ENCODE measurements at places on chromosomes 7 and 10.

DNA sequence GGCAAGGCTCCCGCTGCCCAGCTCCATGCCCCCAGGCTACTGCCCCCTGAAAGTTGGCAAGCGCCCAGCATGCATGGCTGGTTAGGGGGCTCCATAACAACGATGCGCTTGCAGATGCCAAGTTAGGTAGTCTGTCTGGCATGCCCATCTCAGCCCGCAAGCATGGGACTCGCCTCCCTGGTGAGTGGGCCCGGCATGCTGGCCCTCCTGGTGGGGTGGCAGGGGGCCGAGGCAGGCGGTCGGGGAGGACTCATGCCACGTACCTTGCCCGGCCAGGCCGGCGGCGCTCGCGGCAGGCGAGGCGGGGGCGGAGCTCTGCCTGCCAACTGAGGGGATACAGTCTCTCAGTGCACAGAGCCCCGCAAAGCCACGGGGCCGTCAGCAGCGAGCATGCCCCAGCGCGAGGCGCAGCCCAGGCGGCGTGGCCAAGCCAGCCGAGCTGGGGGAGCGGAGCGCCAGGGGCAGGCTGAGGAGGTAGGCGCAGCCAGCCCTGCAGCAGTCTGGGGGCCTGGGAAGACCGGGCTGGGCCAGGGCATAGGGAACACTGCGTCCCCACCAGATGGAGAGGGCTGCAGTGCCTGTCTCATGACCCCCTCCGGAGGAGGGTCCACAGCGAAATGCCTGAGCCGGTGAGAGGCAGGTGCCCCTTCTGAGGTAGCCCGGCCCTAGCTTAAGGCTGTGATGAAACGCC lies 28.0 kb upstream of the NDST2 start:
- DNase-seq: no peak

DNA sequence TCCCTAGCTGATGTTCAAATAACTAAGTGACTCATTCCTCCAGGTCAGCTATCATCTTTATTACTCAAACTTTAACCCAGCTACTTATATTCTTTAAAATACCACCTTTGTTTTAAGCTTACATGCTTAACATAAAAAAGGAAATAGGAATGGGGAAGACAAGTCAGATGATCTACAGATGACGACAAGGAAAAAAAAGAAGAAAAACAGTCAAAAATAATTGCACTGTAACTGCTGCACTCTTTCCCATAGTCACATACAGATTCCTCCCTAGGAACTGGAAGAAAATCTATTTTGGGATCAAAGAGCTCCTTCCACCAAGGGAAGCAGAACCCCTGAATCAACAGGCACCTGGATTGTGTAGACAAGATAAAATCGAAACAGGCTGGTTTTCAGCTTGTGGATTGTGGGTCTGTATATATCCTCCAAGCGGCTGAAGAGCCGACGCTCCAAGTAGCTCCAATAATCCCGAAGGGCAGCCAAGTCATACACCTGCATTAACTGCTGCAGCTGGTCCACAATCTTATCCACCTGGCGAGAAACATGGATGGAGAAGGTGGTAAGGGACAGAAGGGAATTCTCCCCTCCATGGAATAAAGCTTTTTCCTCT lies 2.0 kb downstream of the WDR91 start:
- DNase-seq: no peak

DNA sequence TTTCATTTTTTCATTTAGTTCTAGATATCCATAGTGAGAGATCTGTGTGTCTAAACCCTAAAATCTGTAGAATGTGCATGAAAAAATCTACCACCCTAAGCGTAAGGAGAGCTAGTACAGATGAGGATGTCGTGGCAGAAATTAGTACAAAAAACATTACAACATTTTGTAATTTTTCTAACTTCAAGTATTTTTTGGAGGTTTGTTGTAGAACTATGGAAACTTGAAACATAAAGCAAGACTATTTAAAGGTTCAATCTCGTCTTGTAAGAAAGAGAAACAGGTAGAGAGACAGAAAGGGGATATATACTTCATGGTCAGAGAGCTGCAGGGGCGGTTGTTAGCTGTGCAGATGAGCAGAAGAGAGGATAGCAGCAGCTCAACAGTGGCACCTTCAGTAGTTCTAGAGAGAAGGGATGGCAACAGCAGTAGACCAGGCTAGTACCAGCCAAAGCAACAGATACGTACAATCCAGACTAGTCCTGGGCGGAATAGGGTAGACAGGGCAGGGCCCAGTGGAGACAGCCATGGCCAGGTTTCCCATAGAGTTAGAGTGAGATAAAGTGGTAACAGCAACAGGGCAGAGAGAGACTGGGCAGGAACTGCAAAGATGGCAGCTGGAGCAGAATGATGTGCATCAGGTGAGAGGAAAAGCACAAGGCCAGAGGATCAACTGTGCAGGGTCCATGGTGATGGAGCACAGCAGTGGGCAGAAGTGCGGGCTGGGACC lies 145.2 kb downstream of the FRMD4A start:
- DNase-seq: peak; percentile 60

DNA sequence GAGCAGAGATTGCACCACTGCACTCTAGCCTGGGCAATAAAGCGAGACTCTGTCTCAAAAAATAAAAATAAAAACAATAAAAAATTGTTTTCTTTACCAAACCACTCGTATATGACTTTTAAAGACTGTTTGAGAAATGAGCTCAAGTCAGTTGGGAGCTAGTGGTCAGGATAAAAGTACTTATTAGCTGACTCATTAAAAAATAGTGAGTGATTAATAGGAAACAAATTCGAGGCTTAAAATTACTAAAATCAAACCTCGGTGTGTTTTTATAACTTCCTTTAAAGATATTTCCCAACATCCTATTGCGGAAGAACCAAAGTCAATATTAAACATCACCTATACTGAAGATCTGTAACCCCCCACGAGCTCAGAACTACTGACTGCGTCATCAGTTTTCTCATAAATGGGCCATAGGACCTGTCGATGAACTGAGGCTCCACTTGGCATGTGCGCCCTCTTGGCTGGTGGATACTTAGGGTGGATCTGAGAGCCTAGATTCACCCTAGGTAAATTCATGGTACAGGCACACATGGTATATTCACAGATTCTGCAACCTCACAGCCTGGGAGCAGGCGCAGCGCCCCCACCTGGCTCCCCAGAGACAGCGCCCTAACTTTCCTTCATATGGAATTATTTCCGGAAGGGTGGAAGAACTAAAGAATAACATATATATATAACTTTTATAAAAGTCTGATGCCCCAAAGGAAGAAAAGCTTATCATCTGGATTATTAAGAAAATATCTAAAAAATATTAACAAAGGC lies 9.2 kb downstream of the MKI67 start:
- no peak for DNase-seq

DNA sequence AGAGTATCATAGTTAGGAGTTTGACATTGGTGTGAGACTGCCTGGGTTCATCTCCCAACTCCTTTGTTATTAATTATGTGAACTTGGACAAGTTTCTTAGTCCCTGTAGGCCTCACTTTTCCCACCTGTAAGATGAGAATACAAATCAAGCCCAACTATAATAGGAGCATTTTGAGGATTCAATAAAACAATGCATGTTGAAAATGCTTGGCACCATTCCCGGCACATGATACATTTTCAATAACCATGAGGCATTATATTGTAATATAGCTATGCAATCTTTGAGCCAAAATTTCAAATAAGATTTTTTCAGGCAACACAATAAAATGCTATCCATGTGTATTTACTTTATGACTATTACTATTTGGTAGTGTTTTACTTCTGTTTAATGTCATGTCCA lies 229.0 kb upstream of the SP4 start:
- DNase-seq: no peak

GRCh38 chr10:87860816-87861403 lies 2.4 kb downstream of the KLLN start:
- DNase-seq: no peak

DNA sequence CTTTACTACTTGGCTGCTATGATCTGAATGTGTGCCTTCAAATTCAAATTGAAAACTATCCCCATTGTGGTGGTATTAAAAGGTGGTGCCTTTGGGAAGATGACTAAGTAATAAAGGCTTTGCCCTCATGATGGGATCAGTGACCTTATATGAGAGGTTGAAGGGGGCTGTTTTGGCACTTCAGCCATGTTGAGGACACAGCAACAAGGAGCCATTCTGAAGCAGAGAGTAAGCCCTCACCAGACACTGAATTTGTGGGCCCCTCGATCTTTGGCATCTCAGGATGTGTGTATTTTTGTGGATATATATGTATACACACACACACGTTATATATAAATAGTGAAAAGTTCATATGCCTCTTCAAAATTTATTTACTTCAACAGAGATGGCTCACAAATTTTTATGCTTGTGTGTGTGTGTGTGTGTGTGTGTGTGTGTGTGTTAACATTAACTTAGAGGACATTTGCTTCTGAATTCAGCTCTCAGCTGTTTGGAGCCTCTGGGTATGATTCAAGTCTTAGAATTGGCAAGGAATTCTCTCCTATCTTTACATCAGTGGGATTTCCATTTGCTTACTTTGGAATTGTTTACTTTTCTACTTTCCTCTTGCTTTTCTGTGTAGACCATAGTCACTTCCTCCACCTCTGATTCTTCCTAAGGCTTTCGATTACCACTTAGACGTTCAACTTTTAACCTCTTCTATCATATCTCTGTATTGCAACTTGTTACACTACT lies 66.6 kb downstream of the MAGI2 start:
- no peak for DNase-seq

- no peak for DNase-seq
Observed at GRCh38 chr7:155644971-155645509, 579 bp downstream of the RBM33 start.

DNA sequence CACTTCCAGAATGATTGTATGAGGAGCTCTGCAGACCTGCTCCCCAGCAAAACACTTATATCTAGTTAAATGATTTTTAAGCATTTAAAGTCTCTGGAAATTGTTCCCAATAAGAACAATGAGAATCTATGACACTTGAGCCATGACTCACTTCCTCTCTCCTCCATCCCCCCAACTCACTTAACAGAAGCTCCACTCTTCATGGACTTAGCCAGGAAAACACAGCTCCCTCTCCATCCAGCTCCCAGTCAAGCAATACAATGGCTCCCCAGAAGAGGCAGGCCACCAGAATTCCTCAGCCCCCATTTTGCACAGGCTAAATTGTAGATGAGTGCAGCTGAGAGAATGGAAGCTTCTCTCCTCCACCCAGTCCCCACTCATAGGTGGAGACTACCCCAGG lies 27.0 kb downstream of the AOC1 start:
- DNase-seq: no peak

GRCh38 chr10:46522295-46523118 lies 34.0 kb downstream of the GPRIN2 start:
- no peak for DNase-seq

- DNase-seq: no peak
Observed at GRCh38 chr7:131858611-131859010, 302.2 kb upstream of the PODXL start.

DNA sequence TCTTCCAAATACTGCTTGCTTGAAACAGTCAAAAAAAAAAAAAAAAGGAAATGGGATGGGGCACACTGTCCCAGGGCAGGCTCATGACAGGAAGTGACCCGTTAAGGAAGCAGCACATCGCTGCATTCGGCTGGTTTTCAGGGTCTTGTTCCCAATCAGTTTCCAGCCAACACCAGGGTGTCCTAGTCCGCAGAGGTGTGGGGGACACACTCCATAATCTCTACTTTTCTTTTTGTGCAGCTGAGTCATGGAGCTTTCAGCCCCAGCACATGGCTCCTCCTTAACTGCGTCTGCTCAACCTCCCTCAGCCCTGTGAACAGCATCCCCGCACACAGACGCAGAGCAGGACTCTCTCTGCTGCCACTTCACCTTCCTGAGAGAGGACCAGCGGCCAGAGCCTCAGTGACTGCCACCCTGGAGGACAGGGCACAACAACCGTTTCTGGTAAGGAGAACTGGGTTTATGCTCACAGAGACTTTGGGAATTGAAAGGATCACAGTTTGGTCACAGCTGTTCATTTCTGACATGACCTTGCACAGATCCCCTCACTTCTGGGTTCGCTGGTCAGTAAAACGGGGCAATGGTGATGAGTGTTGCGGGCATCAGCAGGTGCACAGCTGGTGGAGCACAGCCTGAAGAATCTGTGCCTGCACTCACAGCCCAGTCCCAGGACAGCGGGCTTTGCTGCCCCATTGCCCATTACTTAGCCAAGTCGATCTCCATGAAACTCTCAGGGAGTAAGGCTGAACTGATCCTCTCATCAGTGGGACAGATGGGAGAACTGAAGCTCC lies at the start of gene GIMAP5:
Gene GIMAP5 (plus strand): TSS at position 154 of the 791 bp plus-strand sequence. CDS start 3,467 bp downstream, outside the sequence.
- DNase-seq: peak; percentile 16

DNA sequence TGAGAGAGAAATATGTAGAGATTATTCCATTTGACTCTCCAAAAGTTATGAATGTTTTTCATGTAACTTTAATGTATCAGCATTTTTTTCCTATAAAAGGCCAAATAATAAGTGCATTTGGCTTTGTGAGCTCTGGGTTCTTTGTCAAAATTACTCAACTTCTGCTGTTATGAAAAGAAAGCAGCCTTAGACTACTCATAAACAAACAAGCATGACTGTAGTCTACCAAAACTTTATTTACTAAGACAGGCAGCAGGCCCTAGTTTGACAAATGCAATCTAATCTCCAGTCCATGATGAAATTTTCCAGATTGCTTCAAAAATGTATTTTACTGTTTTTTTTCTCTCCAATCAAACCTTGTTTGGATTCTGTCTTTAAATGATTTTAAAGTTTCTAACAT lies 46.3 kb downstream of the MRPL32 start:
- DNase-seq: no peak
